Activated CD4-positive, alpha-beta T cell treated with anti-CD3 and anti-CD28 coated beads, Interleukin-2, amount 10 ng/mL, durations not matched to agents 24 days and 14 days (primary cell): ENCODE measurements at places on chromosomes 2 and 18. TPM values are rescaled to one million over a fixed set of nuclear protein-coding genes. Genes with fewer than 3 reads are reported as not detected.

EN1 gene
- total RNA-seq: not detected in 2 replicates

ASPRV1 gene
- 0.75 and 1.4 TPM in 2 replicates for total RNA-seq

TXNDC2 gene
- total RNA-seq: not detected in 2 replicates

COL6A3 gene
- 27.6 and 28.7 TPM in 2 replicates for total RNA-seq

PDCD1 gene
- 79.6 and 83.3 TPM in 2 replicates for total RNA-seq

POTEE gene
- 1.4 and 2.0 TPM in 2 replicates for total RNA-seq

GALNT5 gene
- not detected in 2 replicates for total RNA-seq

TMEM178A gene
- 0.14 TPM in 1 of 2 replicates, not detected in the other for total RNA-seq

ALLC gene
- not detected in 2 replicates for total RNA-seq

TOGARAM2 gene
- total RNA-seq: 4.8 and 6.7 TPM in 2 replicates

MLPH gene
- not detected in 2 replicates for total RNA-seq

GPR39 gene
- total RNA-seq: not detected in 2 replicates

CHST9 gene
- not detected in 2 replicates for total RNA-seq

PLCL1 gene
- total RNA-seq: 0.45 and 0.63 TPM in 2 replicates

ADD2 gene
- 6.1 and 8.2 TPM in 2 replicates for total RNA-seq

CDCA7 gene
- 116 and 118 TPM in 2 replicates for total RNA-seq

SCN7A gene
- total RNA-seq: not detected in 2 replicates

SPR gene
- 12.6 and 12.8 TPM in 2 replicates for total RNA-seq

UXS1 gene
- 34.9 and 37.6 TPM in 2 replicates for total RNA-seq

SLC19A3 gene
- total RNA-seq: not detected in 2 replicates

ZBTB7C gene
- total RNA-seq: 0.56 and 0.64 TPM in 2 replicates

SMC6 gene
- 31.4 and 34.9 TPM in 2 replicates for total RNA-seq

HOXD13 gene
- not detected in 2 replicates for total RNA-seq

IL1F10 gene
- total RNA-seq: not detected in 2 replicates

CAPN13 gene
- not detected in 2 replicates for total RNA-seq

KCNS3 gene
- total RNA-seq: not detected in 2 replicates

DLX2 gene
- total RNA-seq: 0.26 TPM in 1 of 2 replicates, not detected in the other

SCYGR4 gene
- not detected in 2 replicates for total RNA-seq

TWIST2 gene
- total RNA-seq: not detected in 2 replicates

GPBAR1 gene
- total RNA-seq: 0.40 and 0.68 TPM in 2 replicates

IL1RN gene
- total RNA-seq: 3.0 and 3.3 TPM in 2 replicates

RRM2 gene
- 378 and 383 TPM in 2 replicates for total RNA-seq

RMC1 gene
- total RNA-seq: 51.0 and 52.8 TPM in 2 replicates

LINC00305 gene
- total RNA-seq: not detected in 2 replicates

KCNIP3 gene
- 0.28 TPM in 1 of 2 replicates, not detected in the other for total RNA-seq

COL3A1 gene
- 0.09 TPM in 1 of 2 replicates, not detected in the other for total RNA-seq

TBR1 gene
- 0.16 TPM in 1 of 2 replicates, not detected in the other for total RNA-seq

FAM161A gene
- total RNA-seq: 3.8 and 4.5 TPM in 2 replicates

DSC2 gene
- not detected in 2 replicates for total RNA-seq

CCBE1 gene
- not detected in 2 replicates for total RNA-seq
